Endothelial cell (in vitro differentiated cells): ENCODE measurements at places on chromosomes 11 and 22.

GRCh38 chr11:122050021-122050690 lies 65.9 kb downstream of the BLID start:
- DNase-seq = no peak

DNA sequence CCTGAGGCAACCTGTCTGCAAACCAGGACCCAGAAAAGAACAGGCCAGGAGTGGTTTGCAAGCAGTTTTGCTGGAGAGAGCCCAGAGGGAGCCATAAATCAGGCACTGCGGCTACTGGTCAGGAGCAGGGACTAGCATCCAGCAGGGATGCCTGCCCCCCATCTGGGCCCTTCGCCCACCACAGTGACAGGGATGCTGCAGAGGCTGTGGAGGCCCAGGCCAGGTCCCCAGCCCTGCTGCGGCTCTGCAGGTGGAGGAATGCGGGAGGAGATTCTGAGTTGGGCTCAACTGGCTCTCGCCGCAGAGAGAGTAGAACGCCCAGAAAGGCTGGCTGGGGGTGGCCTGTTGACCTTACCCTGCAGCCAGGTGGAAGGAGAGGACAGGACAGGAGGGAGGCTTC lies 16.4 kb upstream of the NEFH start:
- no peak for DNase-seq

DNA sequence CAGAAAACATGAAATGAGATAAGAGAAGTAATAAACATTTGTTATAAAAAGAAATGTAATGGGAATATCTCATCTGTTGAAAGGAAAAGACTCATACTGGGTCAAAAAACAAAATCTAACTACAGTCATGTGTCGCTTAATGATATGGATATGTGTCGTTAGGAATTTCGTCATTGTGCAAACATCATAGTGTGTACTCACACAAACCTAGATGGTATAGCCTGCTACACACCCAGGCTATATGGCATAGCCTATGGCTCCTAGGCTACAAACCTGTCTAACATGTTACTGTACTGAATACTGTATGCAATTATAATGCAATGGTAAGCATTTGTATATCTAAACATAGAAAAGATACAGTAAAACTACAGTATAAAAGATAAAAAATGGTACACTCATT lies 89.8 kb upstream of the ZC3H12C start:
- DNase-seq = no peak

GRCh38 chr11:35355102-35355749 lies 64.1 kb downstream of the SLC1A2 start:
- no peak for DNase-seq

DNA sequence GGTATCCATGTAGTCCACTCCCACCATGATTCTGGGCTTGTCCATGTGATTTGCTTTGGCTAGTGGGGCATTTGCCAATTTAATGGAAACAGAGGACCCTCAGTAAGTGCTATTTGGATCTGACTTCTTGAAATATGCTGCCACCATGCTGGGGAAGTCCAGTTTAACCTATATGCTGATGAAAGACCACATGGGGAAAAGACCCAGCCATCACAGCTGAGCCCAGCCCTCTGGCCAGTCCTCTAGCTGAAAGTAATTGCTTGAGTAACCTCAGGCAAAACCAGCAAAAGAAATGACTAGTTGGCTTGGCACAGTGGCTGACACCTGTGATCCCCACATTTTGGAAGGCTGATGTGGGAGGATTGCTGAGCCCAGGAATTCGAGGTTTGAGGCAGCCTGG lies 61.5 kb downstream of the ATG16L2 start:
- DNase-seq = no peak

DNA sequence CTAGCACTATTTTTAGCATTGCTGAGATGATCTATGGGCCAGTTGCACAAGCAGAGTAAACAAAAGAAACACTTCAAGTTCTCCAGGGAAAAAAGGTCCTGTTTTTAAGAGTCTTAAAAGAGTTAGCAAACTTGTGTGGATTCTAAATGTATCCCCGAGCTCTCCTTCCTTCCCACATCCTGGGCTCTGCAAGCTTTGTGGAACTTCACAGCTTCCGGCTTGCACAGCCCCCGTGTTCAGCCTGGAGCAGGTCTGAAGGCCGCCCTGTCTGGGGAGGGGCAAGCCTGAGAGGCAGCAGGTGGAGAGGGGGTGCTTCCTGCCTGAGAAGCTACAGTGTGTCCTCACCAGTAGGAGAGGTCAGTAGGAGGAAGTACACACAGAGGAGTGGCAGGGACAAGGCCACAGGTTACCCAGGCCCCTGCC lies 35.1 kb upstream of the SUSD2 start:
- peak; percentile 44 for DNase-seq

GRCh38 chr11:117225553-117226170 lies 6.2 kb downstream of the PCSK7 start:
- DNase-seq = no peak

DNA sequence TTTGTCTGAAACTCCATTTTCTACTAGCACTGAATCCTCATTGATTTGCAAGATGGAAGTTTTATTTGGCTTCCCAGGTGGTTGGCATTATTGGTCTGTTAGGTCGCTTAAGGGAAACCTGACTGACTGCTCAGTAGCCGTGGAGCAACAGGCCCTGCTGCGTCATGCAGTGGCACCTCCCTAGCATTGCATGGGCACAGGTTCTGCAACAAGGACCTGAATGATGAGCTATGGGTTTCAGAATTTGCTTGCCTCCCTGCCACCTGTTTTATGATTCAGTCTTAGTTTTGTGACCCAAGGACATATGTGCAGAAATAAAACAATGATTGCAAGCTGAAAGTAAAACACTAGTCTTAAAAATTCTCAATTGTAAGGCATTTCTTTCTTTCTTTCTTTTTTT lies 128.5 kb downstream of the SLC1A2 start:
- no peak for DNase-seq

DNA sequence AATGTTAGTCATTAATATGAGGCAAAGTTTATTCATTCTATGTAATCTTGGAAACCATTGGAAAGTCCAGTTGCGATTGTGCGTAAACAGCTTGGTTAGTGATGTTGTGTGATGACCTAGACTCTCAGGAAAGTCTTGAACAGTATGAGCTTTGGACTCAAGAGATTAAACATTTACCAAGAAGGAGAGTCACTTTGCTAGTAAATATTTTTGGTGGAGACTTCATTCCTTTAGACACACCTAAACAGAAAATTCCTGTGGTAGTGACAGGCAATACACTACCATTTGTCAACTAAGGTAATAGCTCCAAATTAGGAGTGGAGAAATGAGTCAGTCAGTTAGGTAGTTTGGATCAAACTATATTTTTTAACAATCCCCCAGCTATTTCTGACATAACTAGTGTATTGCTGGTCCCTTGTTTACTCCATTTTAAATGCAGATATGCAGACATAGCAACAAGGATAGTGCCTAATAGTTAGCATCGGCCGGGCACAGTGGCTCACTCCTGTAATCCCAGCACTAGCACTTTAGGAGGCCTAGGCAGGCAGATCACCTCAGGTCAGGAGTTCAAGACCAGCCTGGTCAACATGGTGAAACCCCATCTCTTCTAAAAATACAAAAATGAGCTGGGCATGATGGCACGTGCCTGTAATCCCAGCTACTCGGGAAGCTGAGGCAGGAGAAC lies 89.3 kb downstream of the ARHGAP42 start:
- DNase-seq = no peak

- DNase-seq = no peak
These were observed 8.2 kb upstream of the MUC5AC start for GRCh38 chr11:1149545-1149944.

DNA sequence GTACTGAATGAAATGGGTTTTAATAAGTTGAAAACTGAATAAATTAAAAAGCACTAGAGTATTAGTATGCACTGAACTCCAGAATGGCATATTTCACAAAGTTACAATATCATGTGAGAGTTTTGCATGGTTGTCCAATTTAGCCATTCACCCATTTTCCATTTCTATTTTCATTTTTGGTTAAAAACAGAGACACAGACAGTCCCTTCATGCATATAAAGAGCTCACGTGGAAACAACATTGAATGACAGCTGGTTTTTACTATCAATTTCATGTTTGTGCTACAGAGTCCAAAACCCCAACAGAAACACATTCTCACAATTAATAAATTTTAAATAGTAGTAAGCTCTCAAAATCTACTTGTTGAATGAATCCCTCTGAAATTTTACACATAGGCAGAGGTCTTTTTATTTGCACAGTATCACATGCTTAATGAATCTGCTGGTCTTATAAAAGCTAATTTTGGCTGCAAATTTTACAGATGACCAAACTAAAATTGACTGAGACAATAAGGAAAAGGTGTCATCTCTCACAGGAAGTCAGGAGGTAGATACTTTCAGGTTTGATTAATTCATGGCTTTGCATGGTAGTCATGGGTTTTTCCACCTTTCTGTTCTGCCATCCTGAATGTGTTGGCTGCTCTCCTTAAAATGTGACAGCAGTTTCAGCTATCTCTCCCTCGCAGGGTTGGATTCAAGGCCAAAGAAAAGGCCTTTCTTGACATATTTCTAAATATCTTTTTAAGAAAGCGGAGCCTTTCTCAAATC lies 20.6 kb upstream of the DDI1 start:
- DNase-seq = no peak

- no peak for DNase-seq
These were observed 63.8 kb upstream of the PRSS23 start for GRCh38 chr11:86736291-86737143.

DNA sequence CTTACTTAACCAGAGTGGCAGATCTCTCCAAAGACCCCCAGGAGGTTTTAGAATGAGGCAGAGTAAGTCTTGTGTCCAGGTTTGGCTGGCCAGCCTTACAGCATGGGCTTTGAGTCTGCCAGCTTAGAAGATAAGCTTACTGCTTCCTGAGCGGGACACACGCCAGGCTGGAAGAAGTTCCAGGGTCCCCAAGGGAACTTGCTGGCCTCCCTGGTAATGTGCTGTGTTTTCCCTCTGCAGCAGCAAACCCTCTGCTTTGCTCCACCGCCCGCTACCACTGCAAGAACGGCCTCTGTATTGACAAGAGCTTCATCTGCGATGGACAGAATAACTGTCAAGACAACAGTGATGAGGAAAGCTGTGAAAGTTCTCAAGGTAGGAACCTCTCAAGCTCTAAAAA lies 154.2 kb downstream of the LDLRAD3 start:
- no peak for DNase-seq

DNA sequence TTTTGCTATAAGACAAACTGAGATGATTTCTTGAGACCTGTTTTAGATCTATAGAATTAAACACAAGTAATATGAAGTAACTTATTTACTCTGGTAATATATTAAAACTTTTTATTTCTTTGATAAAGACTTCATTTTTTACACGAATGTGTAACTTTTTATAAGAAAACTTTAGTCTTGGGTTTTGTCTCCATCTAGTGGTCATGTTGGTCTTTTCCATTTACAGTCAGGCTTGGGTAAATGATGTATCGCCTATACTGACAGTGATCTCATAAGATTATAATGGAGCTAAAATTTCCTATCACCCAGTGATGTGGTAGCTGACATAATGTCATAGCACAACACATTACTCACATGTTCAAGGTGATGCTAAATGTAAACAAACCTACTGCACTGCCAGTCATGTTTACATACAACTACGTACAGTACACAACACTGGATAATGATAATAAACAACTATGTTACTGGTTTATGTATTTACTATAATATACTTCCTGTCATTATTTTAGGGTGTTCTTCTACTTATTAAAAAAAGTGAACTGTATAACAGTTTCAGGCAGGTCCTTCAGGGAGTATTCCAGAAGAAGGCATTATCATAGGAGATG lies 7.5 kb upstream of the C11orf97 start:
- peak; percentile 8 for DNase-seq

GRCh38 chr11:89147229-89147628 lies 30.4 kb upstream of the TYR start:
- DNase-seq = no peak

GRCh38 chr11:103528046-103528445 lies 418.8 kb downstream of the DYNC2H1 start:
- no peak for DNase-seq

GRCh38 chr11:72719551-72719950 lies 32.7 kb downstream of the ARAP1 start:
- no peak for DNase-seq

DNA sequence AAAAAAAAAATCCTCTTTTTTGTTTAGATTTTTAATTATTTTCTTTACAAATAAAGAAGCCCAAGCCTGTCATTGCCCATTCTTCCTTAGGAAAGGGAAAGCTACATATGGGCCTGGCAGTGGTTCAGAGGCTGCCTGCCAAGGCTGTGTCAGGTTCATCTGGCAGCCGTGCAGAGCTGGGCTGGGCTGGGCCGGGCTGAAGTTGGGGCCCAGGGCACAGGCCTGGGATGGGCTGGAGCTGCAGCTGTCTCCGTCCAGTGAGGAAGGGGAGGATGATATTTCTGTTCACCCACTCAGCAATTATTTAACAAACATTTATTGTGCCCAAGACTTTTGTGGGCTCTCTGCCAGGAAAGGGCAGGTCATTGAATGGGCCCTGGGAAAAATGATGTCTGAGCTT lies 4.6 kb downstream of the PRR5L start:
- no peak for DNase-seq

DNA sequence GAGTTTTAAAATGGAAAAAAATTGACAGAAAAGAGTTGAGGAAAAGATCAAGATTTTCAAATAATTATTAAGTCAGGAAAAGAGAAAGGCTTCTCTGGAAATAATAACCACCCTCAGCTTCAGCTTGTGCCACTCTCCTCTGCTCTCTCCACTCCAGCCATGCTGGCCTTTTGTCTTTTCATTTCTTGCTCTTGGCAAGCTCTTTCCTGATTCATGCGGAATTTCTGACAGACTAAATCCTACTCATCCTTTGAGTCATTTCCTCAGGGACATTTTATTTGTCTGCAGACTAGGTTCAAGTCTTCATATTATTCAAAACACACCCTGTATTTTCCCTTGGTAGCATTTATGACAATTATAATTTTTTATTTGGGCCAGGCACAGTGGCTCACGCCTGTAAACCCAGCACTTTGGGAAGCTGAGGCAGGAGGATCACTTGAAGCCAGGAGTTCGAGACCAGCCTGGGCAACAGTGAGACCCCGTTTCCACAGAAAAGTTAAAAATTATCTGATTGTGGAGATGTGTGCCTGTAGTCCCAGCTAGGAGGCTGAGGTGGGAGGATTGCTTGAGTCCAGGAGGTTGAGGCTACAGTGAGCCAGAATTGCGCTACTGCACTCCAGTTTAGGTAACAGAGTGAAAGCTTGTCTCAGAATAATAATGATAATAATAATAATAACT lies 7.8 kb upstream of the P4HA3 start:
- no peak for DNase-seq

DNA sequence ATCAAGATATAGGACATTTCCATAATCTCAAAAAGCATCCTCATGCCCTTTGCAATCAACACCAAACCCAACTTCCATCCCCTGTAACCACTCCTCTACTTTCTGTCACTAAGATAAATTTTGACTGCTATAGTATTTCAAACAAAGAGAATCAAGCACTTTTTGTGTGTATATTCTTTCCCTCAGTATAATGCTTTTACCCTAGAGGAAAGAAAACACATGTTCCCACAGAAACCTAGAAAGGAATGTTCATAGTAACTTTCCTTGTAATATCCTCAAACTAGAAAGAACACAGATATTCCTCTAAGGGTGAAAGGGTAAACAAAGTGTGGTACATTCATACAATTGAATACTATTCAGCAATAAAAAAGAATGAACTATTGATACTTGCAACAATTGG lies 5.5 kb upstream of the PATE1 start:
- no peak for DNase-seq
